ENCODE measurements at places on chromosomes 1 and 21. TPM values are rescaled to one million over a fixed set of nuclear protein-coding genes. Genes with fewer than 3 reads are reported as not detected.

RCSD1 gene
- total RNA-seq = 158 TPM

GRIK3 gene
- total RNA-seq = not detected

GRCh38 chr21:43842742-43843141 lies 22.3 kb upstream of the AGPAT3 start:
- DNase-seq = no peak

DNA sequence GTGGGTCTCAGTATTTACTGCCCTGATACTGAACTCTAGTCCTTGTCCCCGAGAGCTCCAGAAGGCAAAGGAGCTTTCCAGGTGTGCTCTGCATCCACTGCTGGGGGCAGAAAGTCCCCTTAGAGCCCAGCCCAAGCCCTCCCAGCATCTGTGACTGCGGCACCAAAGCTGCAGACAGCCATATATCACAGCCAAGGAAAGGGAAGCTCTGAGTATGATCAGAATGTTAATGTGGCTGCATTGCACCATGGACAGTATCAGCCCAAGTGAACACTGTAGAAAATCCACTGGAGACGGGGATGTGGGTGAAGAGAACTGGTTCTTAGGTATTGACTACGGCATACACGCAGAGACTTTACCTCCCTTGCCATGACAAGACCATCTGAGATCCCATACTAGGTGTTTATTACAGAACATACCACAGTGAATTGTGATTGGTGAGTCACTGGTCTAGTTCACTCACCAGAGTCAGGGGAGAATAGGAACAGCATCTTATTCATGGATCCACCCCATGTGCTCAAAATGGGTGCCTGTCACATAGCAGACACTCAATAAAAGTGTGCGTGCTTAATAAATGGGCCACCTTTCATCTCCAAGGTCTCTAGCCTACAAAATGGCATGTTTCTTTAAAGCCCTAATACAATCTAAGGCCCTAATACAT lies 170.3 kb downstream of the HHIPL2 start:
- DNase-seq = no peak

NUDT17 gene
- 2.5 TPM for total RNA-seq

ANGPTL3 gene
- not detected for total RNA-seq

BLZF1 gene
- total RNA-seq = 49.3 TPM

- no peak for DNase-seq
Measured at GRCh38 chr1:211574705-211575104, 4.3 kb downstream of the SLC30A1 start.

DNA sequence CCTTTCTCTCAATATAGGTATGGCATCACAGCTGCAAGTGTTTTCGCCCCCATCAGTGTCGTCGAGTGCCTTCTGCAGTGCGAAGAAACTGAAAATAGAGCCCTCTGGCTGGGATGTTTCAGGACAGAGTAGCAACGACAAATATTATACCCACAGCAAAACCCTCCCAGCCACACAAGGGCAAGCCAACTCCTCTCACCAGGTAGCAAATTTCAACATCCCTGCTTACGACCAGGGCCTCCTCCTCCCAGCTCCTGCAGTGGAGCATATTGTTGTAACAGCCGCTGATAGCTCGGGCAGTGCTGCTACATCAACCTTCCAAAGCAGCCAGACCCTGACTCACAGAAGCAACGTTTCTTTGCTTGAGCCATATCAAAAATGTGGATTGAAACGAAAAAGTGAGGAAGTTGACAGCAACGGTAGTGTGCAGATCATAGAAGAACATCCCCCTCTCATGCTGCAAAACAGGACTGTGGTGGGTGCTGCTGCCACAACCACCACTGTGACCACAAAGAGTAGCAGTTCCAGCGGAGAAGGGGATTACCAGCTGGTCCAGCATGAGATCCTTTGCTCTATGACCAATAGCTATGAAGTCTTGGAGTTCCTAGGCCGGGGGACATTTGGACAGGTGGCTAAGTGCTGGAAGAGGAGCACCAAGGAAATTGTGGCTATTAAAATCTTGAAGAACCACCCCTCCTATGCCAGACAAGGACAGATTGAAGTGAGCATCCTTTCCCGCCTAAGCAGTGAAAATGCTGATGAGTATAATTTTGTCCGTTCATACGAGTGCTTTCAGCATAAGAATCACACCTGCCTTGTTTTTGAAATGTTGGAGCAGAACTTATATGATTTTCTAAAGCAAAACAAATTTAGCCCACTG lies 11.5 kb downstream of the HIPK1 start:
- DNase-seq = peak; percentile 54

MATN1 gene
- not detected for total RNA-seq

GRCh38 chr1:2496087-2496622 lies 20.1 kb downstream of the PLCH2 start:
- peak; percentile 56 for DNase-seq

DNA sequence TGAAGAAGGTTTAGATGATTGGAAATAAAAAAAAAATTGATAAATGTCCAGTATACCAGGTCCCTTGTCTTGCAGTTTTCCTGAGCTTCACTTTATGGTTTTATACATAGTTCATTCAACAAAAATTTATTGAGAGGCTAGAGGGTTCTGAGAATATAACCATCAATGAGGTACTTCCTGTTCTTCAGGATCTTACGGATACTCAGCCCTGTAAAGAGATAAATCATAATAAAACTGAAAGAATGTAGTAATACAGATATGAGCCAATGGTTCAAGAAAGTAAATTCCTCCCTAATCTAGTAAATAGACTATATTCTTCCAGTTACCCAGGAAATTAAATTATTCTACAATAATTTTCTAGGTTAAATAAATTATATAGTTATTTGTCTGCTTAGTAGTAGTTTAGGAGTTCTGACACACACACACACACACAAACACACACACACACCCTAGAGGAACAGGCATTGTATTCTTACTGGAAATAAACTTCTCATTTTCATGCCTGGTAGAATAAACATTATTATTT lies 70.4 kb upstream of the HMCN1 start:
- no peak for DNase-seq

DNA sequence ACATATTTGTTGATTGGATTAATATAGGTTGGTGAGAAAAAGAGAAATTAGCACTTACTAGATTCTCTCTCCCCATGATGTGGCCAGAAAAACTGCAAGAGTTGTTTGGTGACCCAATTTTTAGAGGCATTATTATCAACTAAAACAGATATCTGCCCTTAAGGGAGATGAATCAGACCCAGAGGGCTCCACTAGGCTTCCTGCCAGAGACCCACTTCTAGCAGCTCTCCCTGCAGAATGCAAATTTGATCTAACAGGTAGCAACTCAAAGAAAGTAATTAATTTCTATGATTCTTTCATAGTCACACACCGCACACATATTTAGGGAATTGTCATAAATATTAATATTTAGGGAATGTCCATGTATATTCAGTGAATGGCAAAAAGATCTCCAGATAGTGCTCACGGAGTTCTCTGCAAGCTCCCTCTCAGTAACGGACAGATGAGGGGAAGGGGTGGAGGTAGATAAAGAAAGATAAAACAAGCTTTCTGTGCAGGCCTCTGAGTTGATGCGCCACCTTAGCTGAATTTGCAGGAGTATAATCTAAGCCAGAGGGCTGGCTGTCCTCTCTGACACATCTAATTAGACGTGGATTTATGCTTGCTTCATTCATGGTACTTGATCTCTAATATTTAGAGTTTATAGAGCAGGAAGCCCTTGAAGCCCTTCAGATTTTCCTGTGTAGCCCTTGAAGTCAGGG lies 84.1 kb upstream of the CCDC190 start:
- DNase-seq = no peak

- DNase-seq = no peak
Measured at GRCh38 chr1:54486907-54487306, 61.1 kb upstream of the ACOT11 start.

DNA sequence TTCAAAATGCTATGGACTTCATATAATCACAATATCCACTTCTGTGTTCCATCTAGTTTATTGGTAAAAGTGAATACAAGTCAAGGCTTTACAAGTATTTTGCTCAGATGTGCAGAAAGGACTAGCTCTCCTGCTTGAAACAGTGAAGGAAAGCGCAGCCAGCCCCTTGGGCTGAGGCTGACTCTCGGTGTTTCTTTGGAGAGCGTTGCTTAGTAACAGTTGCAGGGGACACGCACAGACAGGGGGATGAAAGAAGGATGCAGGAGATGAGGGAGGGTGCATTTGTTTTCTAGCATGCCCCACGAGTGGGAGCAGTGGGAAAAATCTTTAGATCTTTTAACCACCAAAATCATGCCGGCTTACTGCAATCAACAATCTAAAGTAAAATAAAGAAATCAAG lies 9.1 kb downstream of the PYCR2 start:
- DNase-seq = no peak

DNA sequence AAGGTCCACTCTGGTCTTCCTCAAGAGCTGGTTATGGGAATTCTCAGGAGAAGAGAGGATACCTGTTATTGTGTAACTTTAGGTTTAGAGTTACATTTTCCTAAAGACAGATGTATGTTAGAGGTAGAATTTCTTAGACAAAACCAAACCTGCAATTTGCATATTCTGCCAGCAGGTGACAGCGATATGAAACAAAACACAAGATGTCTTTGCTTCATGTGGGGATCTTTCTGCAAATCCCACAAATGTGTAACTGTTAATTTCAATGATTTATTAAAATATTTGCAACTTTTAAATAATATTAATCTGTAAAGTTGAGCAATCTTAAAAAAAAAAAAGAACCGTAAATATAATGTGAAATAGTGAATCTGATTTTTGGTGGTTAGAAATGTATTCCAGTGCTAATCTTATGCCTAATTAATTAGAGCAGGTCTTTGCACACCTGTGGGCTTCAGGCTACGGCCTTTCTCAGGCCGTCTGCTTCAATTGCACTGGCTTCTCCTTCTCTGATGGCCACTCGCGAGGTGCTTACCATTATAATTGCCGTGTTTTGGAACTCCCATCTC lies 33.4 kb downstream of the FAM78B start:
- no peak for DNase-seq

KHDRBS1 gene
- 168 TPM for total RNA-seq
